ENCODE measurements at places on chromosomes 5 and 9.
A peak's percentile ranks its signal among the peaks of the same experiment; 100 is the strongest.

DNA sequence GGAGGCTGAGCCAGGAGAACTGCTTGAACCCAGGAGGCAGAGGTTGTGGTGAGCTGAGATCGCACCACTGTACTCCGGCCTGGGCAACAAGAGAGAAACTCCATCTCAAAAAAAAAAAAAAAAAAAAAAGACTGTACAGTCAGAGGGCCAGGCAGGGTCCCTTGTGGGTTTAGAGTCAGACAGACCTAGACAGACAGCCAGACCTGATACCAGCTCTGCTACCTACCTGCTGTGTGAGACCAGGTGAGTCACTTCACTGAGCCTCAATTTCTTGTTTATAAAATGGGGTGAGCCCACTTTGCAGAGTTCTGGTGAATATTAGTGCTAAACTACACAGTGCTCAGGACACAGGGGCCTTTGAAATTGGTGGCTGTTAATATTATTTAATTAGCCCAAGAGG is 19.7 kb downstream of the TRIM14 start:
- no peak for DNase-seq

GRCh38 chr5:29277642-29278041 is 1915.8 kb upstream of the CDH6 start:
- no peak for DNase-seq

DNA sequence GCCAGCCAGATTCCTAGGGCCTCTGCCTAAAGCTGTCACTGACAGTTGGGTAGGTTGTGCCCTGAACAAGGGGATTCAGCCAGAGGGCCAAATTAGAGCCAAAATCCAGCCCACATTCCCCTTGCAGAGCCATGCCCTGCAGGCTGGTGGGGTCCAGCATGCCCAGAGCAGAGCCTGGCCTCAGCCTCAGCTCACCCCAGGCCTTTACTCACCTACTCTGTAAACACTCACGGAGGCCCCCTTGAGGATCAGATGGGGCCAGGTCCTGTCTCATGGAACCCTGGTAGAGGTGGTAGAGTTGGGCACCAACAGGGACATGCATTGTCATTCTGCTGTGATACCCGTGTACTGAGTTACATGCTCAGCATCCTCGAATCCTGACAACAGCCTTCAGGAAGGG is 74.9 kb downstream of the LMX1B start:
- no peak for DNase-seq

GRCh38 chr5:151068433-151069197 is 12.2 kb downstream of the TNIP1 start:
- DNase-seq = peak; percentile 81

- DNase-seq = no peak
Measured at GRCh38 chr5:124310453-124310852, 436.0 kb downstream of the ZNF608 start.

- DNase-seq = no peak
Measured at GRCh38 chr9:23255346-23255745, 570.7 kb downstream of the ELAVL2 start.

DNA sequence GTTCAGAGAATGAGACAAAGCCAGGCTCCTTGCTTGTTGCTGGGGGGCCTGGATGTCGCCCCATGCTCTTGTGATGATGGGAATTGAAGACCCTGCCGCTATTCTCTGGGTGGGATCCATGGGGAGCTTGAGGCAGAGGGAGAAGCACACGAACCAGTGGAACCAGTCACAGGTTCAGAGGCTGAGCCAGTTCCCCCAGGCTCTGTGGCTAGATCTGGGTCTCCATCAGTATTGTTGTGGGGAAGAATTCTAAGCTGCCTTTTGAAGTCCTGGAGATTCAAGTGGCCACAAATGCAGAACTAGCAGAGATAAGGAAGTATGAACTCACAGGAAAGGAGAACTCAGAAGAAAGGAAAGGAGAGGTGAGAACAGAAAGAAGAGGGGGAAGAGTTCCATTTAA is 219.4 kb downstream of the MSX2 start:
- no peak for DNase-seq

- DNase-seq = no peak
Measured at GRCh38 chr9:101130054-101130453, 101.5 kb downstream of the PLPPR1 start.

DNA sequence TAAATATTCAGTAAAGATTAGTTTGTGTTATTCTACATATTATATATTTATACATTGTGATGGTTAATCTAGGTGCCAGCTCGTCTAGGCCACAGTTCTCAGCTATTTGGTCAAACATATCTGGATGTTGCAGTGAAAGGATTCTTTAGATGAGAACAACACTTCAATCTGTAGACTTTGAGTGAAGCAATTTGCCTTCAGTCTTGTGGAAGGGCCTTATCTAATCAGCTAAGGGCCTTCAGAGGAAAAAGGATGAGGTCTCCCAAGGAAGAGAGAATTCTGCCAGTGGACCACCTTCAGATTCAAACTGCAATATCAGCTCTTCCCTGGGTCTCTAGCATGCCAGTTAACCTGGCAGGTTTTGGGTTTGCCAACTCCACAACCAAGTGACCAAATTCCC is 112.0 kb downstream of the SH3TC2 start:
- no peak for DNase-seq

- no peak for DNase-seq
Measured at GRCh38 chr5:175686826-175687225, 29.0 kb downstream of the HRH2 start.

DNA sequence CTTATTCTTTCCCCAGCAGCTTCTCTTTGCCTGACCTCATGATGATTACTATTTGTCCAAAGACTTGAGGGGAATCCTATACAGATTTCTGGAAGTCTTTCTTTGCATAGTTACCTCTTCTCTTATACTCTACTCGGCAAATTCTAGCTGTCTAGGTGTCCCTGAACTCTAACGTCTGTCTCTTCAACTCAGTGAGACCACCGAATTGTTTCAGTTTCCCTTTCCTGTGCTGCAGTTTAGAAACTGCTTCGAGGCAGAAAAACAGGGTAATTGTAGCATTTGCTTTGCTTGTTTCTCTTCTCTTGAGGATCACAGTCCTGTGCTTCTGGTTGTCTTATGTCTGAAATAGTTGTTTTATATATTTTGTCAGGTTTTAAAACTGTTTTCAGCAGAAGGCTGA is 14.8 kb downstream of the LVRN start:
- DNase-seq = no peak

DNA sequence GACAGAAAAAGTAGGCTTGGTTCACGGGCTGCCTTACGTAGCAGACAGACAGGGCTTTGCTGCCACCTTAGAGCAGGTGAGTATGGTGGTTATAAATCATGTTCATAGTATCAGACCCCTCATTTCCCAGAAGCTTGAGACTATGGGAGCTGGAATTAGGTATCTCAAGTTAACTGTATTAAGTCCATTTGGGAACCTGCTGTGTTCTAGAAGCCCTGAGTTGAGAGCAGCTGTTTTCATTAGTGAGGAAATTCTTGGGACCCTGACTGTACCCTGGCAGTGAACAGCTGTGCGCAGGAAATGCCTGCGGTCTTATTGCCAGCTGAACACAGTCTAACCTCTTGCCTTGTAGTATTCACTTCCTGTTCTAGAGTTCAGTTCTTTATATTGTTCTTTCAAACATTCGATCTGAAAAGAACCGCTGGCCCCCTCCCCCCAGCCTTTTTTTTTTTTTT is 29.8 kb downstream of the UGCG start:
- DNase-seq = peak; percentile 75

DNA sequence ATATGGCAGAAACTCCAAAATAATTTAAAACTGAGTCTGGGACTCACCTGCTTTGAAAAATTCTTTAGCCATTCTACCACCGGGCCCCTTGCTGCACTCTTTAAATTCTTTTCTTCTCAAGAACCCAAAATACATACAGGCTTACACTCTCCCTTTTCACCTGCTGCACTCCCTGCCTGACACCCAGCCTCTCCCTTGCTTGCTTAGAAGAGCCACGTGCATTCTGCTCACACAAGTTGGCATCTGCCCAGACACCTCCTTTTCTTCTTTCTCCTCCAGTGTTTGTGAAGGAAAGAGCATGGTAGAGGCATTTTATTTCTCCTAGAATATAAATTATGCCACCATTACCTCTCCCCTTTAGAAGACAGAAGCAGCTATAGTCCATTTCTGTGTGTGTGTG is 39.0 kb upstream of the AOPEP start:
- DNase-seq = no peak

- DNase-seq = no peak
Measured at GRCh38 chr5:160445132-160445531, 23.5 kb downstream of the PTTG1 start.

- DNase-seq = no peak
Measured at GRCh38 chr5:95631255-95631958, 11.5 kb downstream of the GPR150 start.

DNA sequence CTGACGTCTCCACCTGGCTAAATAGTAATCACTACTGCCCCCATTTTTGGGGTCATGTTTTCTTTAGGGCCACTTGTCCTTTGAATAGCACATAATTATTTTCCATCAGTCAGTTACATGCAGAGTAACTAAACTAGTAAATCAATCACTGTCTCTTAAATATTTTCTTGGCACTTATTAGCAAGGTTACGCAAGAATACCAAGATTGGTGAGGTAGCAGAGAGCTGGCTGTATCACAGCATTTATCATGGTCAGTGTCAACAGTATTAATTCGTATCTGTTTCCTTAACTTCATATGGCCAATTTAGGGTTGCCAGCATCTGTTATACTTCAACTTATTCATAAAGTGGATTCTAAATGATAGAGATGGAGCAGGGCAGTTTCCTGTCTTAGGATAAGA is 346.8 kb upstream of the FAM174A start:
- DNase-seq = no peak

DNA sequence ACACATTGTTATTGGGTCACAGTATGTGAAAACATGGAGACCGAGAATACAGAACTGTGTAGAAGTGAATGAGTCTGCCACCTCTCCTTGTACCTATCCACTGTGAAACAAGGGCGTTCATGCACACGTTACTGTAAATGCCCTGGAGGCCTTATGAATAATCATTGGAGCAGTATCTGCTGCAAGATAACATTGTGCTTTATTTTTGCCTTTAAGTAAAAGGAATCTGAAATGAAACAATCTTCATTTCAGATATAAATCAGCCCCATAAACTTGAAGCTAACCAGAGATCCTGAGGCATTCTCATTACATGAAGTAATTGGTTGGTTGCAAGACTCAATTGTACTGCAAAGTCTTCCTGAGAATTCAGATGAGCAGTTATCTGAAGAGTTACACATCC is 419.6 kb downstream of the KDM4C start:
- no peak for DNase-seq

DNA sequence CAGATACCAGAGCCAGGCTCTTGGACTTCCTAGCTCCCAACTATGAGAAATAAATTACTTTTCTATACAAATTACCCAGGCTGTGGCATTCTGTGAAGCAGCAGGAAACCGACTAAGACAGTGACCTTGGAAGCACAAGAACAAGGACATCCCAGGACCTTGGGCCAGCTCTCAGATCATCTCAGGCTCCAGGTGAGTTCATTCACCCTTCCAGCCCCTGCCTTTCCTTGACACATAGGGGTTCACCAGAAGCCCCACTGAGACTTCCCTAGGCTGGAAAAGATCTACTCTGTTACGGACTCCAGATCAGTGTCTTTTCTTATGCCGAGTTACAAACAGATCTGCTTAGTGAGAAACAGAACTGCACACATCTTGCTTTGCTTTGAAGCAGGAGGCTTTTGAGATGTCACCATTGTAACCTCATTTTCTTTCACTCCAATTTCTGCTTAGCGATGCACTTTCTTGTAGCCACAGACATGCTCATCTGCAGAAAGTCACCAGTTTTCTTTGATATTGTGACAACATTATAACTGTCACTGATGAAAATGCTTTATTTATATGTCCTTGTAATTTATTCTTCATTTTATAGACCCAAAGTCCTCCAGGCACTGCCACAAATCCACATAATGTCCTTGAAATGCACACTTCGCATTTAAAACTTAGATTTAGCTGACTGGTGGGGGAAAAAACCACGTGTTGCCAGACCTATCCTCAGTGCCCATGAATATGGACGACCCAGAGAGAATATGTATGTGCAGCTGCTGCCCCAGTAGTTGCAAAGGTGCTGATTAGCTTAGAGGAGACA is 8.1 kb downstream of the CD180 start:
- no peak for DNase-seq

- DNase-seq = no peak
Measured at GRCh38 chr9:126429190-126429589, 102.6 kb downstream of the MVB12B start.
